Fibroblast of lung (primary cell): ENCODE measurements at places on chromosomes 6 and 20. TPM values are rescaled to one million over a fixed set of nuclear protein-coding genes. Genes with fewer than 3 reads are reported as not detected.

NKX2-2 gene
- not detected in 2 replicates for total RNA-seq

MAFB gene
- 3.0 and 7.7 TPM in 2 replicates for total RNA-seq

MED23 gene
- total RNA-seq = 24.7 and 27.4 TPM in 2 replicates

LAMA2 gene
- 57.8 and 67.5 TPM in 2 replicates for total RNA-seq

KCNQ2 gene
- not detected in 2 replicates for total RNA-seq

WFDC10B gene
- not detected in 2 replicates for total RNA-seq

DNA sequence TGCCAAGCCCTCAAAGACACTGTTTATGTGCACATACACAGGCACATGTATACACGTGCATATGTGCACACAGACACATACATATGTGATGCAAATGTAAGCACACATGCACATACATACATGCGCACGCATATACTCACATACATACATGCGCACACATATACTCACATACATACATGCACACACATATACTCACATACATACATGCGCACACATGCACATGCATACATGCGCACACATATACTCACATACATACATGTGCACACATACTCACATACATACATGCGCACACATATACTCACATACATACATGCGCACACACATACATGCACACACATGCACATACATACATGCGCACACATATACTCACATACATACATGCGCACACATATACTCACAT is 20.5 kb upstream of the FOXQ1 start:
- no peak for DNase-seq

DNA sequence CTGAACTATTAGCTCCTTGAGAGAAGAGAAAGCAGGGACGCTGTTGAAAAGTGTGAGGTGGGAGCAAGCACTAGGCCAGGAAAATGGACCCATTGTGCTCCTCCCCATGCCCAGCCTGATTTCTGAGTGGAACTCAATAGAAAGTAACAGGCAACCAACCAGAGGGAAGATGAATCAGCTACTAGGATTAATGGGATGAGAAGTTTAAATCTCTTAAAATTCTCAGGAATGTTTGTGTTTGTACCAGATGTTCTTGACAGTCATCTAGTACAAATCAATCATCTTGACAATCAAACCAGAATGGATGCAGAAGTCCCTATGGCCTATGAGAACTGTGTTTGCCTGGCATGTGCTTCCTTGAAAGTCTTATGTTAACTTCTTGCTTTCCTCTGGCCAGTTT is 48.9 kb downstream of the HDDC2 start:
- peak; percentile 82 for DNase-seq

GRCh38 chr20:37329481-37330165 is 16.3 kb upstream of the SRC start:
- DNase-seq = no peak

DNA sequence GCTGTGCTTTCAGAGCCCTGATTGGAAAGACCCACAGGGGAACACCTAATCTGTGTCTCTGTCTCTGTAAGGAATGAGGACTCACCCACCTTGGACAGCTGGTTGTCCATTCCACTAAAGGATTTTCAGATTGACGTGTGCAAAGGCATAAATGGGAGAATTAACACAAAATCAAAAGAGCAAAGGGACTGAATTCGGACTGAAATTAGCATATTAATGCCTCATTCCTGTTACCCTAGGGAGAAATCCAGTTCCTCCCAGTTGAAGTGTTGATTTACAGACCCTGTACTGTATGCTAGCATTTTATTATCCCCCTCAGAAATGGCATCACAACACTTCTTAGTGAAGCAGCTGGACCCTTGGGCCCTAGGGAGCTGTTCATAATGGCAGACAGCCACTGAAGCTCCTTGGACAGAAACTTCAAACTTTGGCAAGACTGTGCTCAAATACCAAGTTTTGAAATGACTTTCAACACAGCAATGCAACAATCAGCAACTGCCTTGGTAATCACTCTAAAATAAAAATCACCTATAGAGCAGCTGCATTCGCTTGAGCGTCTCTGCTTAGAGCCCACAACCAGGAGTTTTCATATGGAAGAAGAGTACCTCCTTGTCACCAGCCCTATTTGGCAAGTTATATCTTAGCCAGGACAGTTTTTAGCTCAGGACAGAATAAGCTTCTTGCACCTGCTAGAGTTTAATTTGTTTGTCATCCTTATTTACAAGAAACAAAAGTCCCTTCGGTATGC is 118.1 kb downstream of the TRDN start:
- no peak for DNase-seq

GRCh38 chr6:167020206-167020605 is 21.0 kb downstream of the CEP43 start:
- no peak for DNase-seq

DNA sequence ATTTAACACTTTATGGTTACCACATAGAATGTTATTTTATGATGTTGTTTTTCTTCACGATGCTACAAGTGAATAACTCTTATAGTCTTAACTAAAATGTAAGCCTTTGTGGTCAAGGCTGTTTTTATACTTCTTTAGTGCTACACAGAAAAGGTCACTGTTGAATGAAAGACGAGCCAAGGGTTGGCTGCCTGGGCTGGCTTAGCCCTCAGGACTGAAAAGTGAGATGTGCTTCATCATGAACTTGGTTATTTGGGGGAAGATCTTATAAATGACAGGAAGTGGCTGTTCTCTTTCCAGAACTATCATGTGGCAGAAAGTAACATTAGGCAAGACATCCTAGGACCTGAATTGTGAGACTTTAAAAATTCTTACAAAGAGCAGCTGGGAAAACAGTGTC is 404.0 kb downstream of the BTBD3 start:
- DNase-seq = no peak

DNA sequence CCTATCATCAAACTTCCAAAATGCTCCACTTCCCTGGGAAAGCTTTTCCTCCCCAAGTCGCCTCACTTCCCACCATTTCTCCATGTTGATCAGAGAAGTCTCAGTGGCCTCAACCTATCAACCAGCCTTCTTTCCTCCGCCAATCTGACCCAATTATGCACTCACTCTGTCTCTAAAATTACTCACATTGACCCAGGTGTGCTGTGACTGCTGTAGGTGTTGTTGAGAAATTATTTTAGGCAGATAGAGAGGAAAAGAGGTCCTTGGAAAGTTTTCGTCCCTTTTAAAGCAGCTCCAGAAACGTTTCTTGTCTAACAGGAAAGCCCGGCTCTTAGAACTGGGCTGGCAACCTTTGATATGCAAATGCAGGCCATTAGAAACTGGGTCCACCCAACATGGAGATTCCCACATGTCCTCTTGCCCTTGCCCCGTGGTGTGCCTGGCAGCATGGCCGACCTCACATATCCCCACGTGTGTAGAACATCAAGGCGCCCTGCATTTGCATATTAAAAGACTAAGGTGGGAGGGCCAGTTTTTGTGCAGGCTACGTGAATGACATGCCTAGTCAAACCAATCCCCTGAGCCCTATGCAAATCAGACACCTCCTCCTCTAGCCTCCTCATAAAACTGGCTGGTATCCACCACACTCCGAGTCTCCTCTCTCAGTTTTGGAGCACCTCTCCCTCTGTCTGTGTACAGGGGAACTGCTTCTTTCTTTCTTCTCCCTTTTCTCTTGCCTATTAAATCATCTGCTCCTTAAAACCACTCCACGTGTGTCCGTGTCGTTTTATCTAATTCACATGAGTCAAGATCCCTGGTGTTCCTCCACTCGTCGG is 12.9 kb downstream of the IPCEF1 start:
- peak; percentile 28 for DNase-seq

GRCh38 chr6:96947055-96947454 is 22.5 kb downstream of the KLHL32 start:
- no peak for DNase-seq

GRCh38 chr6:63353286-63353630 is 33.5 kb upstream of the LGSN start:
- DNase-seq = no peak

- no peak for DNase-seq
These were observed 396.5 kb downstream of the RNGTT start for GRCh38 chr6:88566746-88567534.

DNA sequence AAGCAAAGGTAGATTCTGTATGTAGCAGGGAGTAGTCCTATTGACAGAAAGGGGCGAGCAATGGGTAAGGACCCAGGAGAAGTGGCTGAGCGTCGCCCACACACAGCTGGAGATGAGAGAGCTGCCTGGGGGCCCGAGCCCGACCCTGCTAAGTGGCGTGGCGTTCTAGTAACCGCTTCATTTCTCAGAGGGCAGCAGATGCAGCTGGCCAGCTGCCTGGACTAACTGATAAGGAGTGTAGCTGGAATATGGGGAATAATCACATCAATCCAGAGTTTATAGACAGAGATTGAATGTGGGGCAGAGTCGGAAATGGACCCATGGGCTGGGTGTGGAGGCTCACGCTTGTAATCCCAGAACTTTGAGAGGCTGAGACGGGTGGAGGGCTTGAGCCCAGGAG is 64.4 kb downstream of the EZR start:
- no peak for DNase-seq

DNA sequence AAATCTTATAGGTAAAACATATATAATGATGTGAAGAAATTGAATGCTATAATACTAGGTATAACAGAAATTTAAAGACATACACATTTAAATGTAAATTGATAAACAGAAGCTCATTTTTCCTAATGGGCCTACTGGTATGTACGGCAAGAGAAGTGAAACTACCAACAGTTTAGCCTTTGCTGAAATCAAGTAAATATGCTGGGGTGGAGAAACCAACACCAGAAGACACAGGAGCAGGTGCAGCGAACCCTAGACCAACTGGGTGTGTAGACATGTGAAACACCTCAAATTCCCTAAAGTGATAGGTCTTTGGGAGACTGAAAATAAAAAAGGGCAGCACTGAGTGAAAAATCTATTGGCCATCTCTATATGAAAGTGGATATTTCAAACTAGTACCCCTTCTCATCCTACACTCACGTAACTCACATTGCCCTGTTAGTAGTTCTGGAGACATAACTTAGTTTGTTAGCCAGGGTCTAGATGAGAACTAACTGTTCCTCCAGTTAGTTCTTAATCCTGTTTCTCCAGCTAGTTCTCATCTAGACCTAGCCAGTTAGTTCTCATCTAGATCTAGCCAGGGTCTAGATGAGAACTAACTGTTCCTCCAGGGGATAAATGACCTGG is 53.1 kb downstream of the SLC35D3 start:
- no peak for DNase-seq
